Renal cortex interstitium (tissue), 15 donors: ENCODE measurements at places on chromosomes 3 and 15. TPM values are rescaled to one million over a fixed set of nuclear protein-coding genes. Genes with fewer than 3 reads are reported as not detected.

GHSR gene
- not detected for polyA plus RNA-seq

WWTR1 gene
- polyA plus RNA-seq: 117 TPM

FAIM gene
- 30.2 TPM for polyA plus RNA-seq

ADAMTS9 gene
- polyA plus RNA-seq: 138 TPM

CCR2 gene
- 0.73 TPM for polyA plus RNA-seq

TLNRD1 gene
- polyA plus RNA-seq: 10.8 TPM

RBP2 gene
- polyA plus RNA-seq: 0.30 TPM

QTRT2 gene
- polyA plus RNA-seq: 35.8 TPM

ATP8B4 gene
- 5.0 TPM for polyA plus RNA-seq

SOX14 gene
- polyA plus RNA-seq: not detected

SEMA3G gene
- polyA plus RNA-seq: 32.7 TPM

PARP15 gene
- 0.58 TPM for polyA plus RNA-seq

CCDC13 gene
- 3.5 TPM for polyA plus RNA-seq

KLHL25 gene
- 13.2 TPM for polyA plus RNA-seq

LIPH gene
- 2.7 TPM for polyA plus RNA-seq

SAMMSON gene
- 0.17 TPM for polyA plus RNA-seq

CCK gene
- polyA plus RNA-seq: 0.37 TPM

GLDN gene
- polyA plus RNA-seq: 0.29 TPM

MINDY4B gene
- not detected for polyA plus RNA-seq

CLRN1 gene
- not detected for polyA plus RNA-seq

ARPIN gene
- 28.9 TPM for polyA plus RNA-seq

P2RY1 gene
- 2.6 TPM for polyA plus RNA-seq

RPP25 gene
- 2.5 TPM for polyA plus RNA-seq

ITPKA gene
- polyA plus RNA-seq: 0.63 TPM

TM6SF1 gene
- 1.2 TPM for polyA plus RNA-seq

MAPKBP1 gene
- polyA plus RNA-seq: 13.8 TPM

HRG gene
- 1.8 TPM for polyA plus RNA-seq

GRAMD2A gene
- 8.7 TPM for polyA plus RNA-seq

GOLGA6L7 gene
- 1.1 TPM for polyA plus RNA-seq

CFAP100 gene
- polyA plus RNA-seq: 1.1 TPM

IMPG2 gene
- 0.37 TPM for polyA plus RNA-seq

PLCL2 gene
- polyA plus RNA-seq: 15.0 TPM

DOCK3 gene
- polyA plus RNA-seq: 1.5 TPM

MKRN2OS gene
- 2.8 TPM for polyA plus RNA-seq

UMPS gene
- polyA plus RNA-seq: 45.9 TPM

UROC1 gene
- polyA plus RNA-seq: 0.09 TPM

CYFIP1 gene
- 90.9 TPM for polyA plus RNA-seq

XCR1 gene
- 0.17 TPM for polyA plus RNA-seq

GRK7 gene
- 0.21 TPM for polyA plus RNA-seq

GOLGA6A gene
- polyA plus RNA-seq: not detected

ADGRG7 gene
- polyA plus RNA-seq: not detected

FOXL2 gene
- polyA plus RNA-seq: not detected

CNTN3 gene
- polyA plus RNA-seq: 7.1 TPM

ARHGEF3 gene
- polyA plus RNA-seq: 71.4 TPM

HHATL gene
- 0.61 TPM for polyA plus RNA-seq

VWA5B2 gene
- polyA plus RNA-seq: 2.7 TPM

MB21D2 gene
- 16.0 TPM for polyA plus RNA-seq
